ENCODE measurements at places on chromosomes 5 and 9.

DNA sequence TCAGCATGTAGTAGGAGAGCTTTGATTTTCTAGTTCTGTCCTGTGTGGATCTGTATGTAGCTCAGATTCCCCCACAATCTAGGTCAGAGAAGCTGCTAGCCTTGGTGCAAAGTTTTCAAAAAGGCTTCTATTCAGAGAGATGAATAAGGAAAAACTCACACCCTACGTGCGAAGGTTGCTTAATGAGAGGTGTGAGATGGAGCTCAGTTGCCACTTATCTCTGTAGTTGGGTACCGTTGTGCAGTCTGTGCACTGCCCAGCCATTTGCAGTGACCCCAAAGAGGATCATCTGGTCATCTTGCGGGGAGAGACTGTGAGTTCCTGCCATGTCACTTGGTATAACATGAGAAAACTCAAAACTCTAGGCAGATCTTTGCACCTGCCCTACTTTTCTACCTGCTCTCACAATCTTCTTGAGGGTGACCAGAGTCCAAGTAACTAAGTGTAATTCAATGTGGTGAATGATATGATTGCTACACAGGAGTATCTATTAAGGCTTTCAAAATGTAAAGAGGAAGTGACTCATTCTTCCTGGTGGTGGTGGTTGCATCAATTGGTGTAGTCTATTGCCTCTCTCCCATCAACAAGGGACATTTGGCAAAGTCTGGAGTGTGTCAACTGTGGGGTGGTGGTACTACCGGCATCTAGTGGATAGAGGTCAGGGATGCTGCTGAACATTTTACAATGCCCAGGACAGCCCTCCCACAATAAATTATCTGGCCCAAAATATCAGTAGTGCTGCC, 65.2 kb downstream of the TMC1 start:
- ATAC-seq = peak; percentile 71

DNA sequence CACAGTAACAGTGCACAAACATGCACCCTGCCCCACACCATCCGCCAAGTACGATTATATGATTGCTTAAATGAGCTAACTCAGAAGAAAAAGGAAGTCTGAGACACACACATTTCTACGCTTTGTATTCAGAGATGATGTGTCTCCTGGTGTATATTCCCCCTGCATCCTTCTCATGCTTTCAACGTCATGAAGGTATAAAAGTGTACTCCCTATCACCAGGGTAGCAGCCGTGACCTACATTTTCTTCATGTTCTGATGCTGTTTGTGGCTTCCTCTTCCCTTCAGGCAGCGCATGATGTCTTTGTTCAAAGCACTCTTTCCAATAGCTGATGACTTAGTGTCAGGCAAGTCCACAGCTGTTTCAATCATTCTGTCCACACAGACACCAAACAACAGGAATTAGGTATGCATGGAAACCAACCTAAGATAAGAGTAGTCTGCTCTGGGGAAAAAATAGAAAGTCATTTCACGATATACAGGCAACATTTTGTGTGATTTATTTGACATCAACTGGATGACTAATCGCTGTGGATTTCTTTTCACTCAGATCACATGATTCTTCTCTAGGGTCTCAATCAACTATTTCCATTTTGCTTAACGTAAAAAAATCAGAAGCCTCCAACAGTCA, 269.4 kb upstream of the PTGER4 start:
- peak; percentile 43 for ATAC-seq

GRCh38 chr5:132641841-132642240, 16.1 kb upstream of the IL13 start:
- no peak for ATAC-seq

- no peak for ATAC-seq
These were observed 147.6 kb downstream of the NR2F1-AS1 start for GRCh38 chr5:93433422-93433821.

DNA sequence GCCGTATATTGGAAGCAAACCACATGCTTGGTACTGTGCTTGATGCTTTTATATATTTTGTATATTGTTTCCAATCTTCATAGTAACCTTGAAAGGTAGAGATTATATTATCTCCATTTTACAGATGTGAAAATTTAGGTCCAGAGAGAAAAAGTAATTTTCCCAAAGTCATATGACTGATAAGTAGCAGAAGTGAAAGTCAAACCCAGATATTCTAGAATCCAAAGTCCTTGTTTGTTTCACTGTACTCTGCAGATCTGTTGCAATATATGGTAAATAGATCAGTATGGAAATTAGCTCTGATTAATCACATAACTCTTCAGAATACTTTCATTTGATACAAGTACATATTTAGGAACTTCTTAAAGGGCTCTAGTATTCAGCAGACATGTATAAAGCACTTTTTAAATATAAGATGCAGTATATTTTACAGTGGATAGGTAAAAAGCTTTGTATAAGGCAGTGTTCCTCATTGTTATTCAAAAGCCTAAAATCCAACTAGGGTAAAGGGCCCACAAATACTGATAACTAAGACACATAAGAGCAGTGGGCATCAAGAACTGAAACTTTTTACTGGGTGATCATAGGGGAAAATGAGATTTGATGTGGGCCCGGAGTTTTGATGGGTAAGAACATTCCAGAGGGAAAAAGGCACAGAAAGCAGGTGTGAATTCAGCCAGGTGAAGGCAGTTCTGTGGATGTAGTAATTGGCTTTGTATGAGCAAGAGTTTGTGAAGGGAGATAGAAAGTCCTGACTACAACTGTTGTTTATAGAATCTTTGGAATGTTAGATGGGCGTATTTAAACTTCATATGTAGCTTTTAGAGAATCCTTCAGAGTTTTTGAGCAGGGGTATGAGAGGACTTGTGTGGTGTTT, 25.0 kb downstream of the NDFIP1 start:
- ATAC-seq = no peak

GRCh38 chr9:118003240-118003639, 299.0 kb downstream of the TLR4 start:
- no peak for ATAC-seq

DNA sequence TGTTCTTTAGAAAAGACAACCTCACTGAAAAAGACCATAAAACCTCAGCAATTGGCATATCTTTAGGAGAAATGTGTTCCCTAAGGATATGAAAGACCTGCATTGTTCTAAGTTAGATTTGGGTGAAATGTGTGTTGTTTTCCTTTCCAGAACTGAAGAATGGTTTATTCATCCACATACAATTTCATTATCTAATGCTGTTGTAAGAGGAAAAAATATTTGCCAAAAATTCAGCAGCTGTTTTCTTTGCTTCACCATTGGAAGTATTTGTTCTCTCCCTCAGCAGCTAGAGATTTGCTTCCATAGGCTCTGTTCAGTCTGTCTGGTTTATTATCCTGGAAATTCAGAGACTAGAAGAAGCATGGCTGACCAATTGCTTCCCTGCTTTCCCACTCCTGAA, 150.9 kb downstream of the ISOC1 start:
- no peak for ATAC-seq

DNA sequence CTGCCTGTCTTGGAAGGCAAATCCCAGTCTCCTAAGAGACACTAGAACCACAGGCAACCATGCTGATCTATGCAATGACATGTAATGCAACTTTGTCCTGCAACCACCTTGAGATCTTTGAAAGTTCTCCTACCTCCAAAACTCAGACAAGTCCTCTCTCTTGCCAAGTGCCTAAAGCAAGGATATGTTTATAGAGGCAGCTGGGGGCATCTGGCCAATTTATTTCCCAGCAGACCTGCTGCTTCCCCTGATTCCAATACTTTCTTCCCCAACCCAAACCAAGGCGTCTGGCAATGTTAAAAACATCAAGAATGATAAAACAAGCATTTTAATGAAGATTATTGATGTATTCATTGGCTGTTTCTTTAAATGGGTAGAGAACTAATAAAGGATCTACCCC, 138.4 kb downstream of the DOCK8 start:
- ATAC-seq = no peak

GRCh38 chr5:135593141-135593540, 14.3 kb upstream of the CXCL14 start:
- no peak for ATAC-seq

- ATAC-seq = no peak
These were observed 600.8 kb upstream of the ARRDC3 start for GRCh38 chr5:91983869-91984268.

GRCh38 chr5:139342423-139342723, 719 bp downstream of the PAIP2 start:
- ATAC-seq = no peak

DNA sequence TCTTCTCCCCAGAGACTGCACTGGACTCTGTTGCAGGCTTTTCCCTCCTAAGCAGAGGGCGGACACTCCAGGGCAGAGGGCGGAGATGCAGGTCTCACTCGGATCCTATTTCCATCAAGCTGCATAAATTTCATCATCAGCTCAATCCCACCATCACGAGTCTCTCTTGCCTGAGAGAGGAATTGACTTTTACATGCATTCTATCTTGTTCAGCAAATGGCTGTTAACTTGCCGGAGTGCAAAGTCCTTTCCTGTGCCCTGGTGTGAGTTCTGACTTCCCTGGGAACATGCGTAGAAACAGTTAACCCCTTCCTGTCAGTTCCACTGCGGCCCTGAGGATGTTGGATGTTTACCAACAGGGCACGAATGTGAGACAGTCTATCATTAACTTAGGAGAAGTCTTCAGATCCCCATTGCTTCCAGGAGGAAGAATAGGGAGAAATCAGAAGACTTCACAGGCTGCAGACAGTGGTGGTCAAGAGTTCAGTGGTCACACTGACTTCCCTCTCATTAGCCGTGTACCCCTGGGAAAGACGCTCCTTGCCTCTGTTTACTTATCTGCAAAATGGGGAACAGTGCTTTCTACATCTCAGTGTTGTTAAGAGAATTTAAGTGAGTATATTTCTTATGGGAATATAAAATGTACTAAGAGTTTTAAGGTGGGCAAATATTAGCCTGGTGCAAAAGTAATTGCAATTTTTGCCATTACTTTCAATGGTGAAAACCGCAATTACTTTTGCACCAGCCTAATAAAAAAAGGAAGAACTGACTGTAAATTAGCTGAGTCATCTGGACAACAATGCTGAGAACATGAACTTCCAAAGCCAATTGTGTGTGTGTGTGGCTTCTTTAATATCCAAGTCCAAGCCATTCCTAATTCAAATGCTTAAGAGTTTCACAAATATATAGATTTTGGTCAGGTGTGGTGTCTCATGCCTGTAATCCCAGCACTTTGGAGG, 248.0 kb downstream of the DRD1 start:
- no peak for ATAC-seq

DNA sequence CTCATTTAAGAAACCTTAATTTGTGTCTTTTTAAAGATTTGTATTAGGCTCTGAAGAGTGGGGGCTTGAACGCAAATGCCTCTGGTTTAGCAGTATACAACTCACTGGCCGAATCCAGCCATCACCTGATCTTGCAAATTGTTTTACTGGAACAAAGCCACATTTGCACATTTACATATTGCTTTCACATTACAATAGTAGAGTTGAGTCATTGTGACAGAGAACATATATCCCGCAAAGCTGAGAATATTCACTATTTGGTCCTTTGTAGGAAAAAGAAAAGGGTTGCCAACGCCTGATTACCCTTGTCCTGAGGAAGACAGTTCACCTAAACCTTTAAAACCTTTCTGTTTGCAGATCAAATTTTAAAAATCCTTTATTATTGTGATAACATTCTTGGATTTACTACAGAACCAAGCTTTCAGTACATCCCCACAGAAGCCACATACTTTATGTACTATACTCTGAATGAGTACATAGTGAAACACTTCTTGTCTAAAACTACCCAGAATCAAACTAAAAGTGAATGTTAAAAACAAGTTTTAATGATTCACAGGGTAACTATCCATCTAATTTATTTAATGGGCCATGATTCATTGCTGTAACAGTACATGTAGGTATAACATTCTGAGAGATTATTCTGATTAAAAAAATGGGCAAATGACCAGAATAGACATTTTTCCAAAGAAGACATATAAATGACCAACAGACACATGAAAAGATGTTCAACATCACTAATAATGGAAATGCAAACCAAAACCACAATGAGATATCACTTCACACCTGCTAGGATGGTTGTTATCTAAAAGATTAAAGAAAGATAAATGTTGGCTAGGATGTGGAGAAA, 161.0 kb downstream of the SLC25A46 start:
- ATAC-seq = no peak

DNA sequence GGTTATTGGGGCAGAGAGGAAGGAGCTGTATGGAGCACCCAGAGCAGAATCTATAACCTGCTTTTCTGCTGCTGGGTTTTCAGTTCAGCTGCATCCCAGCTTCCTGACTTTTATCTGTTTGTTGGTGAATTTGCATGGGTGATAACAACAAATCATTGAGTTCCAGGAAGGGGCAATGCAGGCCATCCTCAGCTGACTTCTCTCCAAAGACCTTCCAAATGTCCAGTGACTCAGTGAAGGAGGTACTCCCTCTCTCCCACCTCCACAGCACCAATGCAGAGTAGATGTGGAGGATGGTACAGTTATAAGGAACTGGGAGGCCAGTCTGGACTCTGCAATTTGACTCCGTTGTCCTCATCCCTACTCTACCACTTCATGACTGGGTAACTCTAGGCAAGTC, 1.6 kb upstream of the TXN start:
- no peak for ATAC-seq

DNA sequence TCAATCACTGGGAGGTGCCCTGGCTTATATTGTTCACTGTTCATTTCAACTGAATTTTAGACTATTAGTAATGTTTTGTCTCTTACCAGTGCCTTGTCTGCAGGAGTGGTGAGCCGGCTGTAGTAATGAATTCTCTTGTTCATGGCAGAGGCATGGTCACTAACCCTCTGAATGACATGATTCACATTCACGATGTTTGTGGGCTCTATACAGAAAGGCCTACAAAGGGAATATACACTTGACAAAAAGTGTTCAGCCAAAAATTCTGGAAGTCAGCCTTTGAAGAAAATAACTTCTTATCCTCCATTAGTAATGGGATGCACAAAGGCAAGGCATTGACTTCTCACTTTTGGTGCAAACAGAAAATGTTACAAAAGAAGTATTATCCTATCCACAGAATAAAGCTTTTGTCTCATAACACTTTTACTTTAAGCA, 39.6 kb downstream of the SLC38A9 start:
- no peak for ATAC-seq

GRCh38 chr9:426264-426663, 211.6 kb downstream of the DOCK8 start:
- ATAC-seq = no peak

GRCh38 chr9:90201766-90202165, 440.9 kb downstream of the DIRAS2 start:
- no peak for ATAC-seq

DNA sequence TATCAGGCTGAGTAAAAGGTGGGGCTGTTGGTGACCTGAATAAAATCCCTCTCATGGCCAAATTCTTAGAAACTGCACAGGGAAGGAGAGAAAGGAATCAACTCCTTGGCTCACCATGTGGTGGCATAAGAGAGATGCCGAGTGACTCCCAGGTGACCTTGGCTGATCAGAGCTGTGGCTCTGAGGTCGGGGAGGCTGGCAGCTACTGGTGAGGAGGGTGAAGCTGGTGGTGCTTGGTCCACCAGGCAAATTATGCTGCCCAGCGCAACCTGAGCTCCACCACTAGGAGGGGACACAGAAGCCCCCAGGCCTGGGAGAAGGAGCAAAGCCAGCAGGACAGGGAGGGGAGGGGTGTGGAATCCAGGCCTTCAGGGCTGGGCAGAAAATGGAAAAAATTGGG, 111.2 kb upstream of the IL12B start:
- ATAC-seq = no peak

GRCh38 chr5:33244441-33245150, 196.2 kb upstream of the TARS1 start:
- ATAC-seq = no peak

GRCh38 chr5:38736089-38736488, 109.7 kb upstream of the OSMR start:
- ATAC-seq = no peak

- ATAC-seq = no peak
These were observed 75.7 kb upstream of the SMARCA2 start for GRCh38 chr9:1939466-1939865.
